ENCODE measurements at places on chromosomes 13 and 19.
A peak's percentile ranks its signal among the peaks of the same experiment; 100 is the strongest.

- DNase-seq = peak; percentile 83
Measured at GRCh38 chr13:101449790-101450748, 2.4 kb upstream of the ITGBL1 start.

GRCh38 chr19:44748426-44749254 lies at the start of gene BCL3:
Gene BCL3, plus strand, starts transcription at chr19:44748708. Its CDS starts 83 bp downstream, at chr19:44748791.
- DNase-seq = peak; percentile 69

- no peak for DNase-seq
Measured at GRCh38 chr13:95557013-95557412, 4.5 kb downstream of the CLDN10 start.

GRCh38 chr13:76522083-76522755 lies 364.0 kb downstream of the KCTD12 start:
- peak; percentile 20 for DNase-seq

GRCh38 chr13:93244918-93245280 lies 18.3 kb downstream of the GPC6 start:
- DNase-seq = peak; percentile 63

GRCh38 chr19:45161738-45162607 lies 1.2 kb upstream of the NKPD1 start:
- DNase-seq = peak; percentile 55

Measured in mesenchymal stem cell (in vitro differentiated cells and primary cell).